ENCODE measurements at places on chromosomes 13 and 19. TPM values are rescaled to one million over a fixed set of nuclear protein-coding genes. Genes with fewer than 3 reads are reported as not detected.

Gene UQCRFS1
- total RNA-seq: 68.6 TPM

Gene SLC35E1
- 16.8 TPM for total RNA-seq

- DNase-seq: no peak
These were observed 61.8 kb downstream of the MBNL2 start for GRCh38 chr13:97283888-97284287.

DNA sequence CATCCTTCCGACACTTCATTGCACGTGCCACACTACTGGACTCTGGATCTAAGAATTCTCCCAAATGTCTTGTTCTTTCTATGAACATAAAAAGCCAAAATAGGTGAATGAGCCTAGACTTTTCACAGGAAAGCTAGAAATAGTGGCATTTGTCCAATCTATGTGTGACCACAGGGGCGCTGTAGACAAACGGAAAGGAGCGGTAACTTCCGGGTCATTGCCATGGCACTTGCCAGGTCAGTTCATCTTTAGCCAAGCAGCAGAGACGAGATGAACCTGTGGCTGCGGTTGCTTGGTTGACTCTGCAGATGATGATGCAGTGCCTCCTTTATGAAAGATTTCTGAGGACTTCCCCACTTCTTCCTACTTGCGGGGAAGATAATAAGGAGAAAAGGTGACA, 65.6 kb downstream of the ADGRE1 start:
- DNase-seq: no peak

- DNase-seq: peak; percentile 98
These were observed 16.9 kb downstream of the ZNF296 start for GRCh38 chr19:45059258-45059965.

DNA sequence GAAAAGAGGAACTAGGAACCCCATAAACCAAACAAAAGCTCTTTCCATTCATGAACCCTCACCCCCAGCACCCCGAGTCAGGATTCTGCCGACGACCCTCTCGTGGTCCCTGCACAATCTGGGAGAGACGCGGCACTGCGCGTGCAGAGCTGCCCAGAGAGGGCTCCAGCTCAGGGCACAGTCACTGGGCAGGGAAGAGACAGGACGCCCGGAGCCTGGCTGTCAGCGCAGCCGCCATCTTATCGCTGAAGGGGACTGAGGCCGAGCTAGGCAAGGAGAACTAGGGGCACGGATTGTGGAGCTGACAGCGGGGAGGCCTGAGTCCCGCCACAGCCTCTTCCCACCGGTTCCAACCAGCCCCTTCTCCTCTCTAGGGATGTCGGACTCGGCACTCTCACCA, 349 bp downstream of the ZNF98 start:
- DNase-seq: no peak

DNA sequence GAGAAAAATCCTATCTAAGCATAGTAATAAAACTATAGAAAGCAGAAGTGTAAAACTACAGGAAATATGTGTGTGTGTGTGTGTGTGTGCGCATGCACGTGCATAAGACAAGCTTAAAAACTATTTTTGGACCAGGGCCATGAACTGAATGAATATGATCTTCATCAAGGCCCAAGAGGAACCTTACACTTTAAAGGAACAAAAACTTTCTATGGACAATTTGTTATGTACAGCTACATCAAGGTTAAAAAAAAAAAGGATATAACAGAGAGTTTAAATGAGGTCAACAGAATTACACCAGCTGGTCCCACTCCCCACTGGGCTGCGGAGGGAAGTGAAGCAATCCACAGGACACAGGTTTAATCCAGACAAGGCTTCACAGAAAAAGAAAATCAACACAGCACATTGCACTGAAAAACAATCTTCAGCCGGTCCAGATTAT, 151.1 kb downstream of the LHFPL6 start:
- DNase-seq: no peak

GRCh38 chr13:95156208-95156607, 145.0 kb downstream of the ABCC4 start:
- peak; percentile 52 for DNase-seq

Gene LILRA5
- not detected for total RNA-seq

DNA sequence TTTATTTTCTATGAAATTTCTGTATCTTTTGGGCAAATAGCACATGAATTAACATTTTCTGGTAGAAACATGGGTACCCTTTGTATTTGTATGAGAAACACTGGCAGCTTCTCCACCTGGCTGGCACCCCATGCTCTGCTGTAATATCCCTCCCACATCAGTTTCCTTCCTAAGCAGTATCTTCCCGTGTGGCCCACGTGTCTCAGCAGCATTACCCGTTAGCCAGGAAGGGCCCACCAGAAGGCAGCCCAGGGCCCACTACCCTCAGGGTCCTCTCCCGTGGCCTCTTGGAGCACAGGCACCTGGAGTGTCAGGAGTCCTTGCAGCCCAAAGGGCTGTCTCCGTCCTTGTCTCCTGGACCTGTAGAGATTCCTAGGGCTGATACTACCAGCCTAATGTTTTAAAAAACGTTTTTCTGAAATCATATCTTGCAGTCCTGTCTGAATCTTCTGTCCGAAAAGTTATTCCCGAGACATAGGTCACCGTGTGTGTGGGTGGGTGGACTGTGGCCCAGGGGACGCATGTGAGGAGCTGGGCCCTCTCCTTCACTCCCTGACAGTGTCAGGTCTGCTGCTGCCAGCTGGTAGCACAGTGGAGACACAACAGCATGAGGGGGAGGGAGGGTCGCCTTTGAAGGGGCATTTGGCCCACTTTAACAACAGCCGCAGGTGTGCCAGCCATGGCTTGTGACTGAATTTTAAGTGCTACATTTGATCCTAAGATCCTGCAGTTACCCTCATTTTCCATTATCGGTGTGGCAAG, 22.0 kb upstream of the TEX29 start:
- DNase-seq: no peak

Gene ZNF730
- not detected for total RNA-seq

GRCh38 chr19:46081928-46082727, 41.3 kb upstream of the IGFL4 start:
- peak; percentile 86 for DNase-seq

Gene FAM83E
- 18.5 TPM for total RNA-seq

DNA sequence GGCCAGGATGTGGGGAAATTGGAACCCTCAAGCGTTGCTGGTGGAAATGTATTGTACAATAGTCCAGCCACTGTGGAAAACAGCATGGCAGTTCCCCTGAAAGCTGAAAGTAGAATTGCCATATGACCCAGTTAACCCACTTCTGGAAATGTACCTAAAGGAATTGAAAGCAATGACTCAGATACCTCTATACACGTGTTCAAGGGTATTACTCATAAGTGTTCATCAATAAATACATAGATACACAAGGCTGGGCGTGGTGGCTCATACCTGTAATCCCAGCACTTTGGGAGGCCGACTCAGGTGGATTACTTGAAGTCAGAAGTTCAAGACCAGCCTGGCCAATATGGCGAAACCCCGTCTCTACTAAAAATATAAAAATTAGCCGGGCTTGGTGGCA, 71.9 kb upstream of the IRS2 start:
- DNase-seq: no peak

- DNase-seq: no peak
These were observed 68.7 kb downstream of the SLC7A1 start for GRCh38 chr13:29526741-29527140.

GRCh38 chr19:33950091-33950750, 153.6 kb downstream of the KCTD15 start:
- no peak for DNase-seq

GRCh38 chr19:5805462-5806132, 730 bp downstream of the NRTN start:
- DNase-seq: peak; percentile 35

DNA sequence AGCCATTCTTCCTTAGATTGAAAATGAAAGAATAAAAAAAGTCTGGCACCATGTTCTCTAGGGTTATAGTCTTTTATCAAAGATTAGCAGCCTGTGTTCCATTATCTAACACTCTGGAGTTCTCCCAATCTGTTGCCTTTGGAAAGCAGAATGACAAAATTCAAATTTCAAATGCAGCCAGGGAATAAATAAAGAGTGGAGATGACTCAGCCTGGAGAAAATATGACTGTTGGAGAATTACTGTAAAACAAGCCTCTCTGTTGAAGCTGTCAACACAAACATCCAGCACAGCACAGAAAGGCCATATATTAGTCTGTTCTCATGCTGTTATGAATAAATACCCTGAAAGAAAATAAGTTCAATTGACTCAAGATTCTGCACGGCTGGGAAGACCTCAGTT, 650.5 kb upstream of the SLC10A2 start:
- DNase-seq: no peak

GRCh38 chr19:6103217-6103644, 7.1 kb downstream of the RFX2 start:
- no peak for DNase-seq

DNA sequence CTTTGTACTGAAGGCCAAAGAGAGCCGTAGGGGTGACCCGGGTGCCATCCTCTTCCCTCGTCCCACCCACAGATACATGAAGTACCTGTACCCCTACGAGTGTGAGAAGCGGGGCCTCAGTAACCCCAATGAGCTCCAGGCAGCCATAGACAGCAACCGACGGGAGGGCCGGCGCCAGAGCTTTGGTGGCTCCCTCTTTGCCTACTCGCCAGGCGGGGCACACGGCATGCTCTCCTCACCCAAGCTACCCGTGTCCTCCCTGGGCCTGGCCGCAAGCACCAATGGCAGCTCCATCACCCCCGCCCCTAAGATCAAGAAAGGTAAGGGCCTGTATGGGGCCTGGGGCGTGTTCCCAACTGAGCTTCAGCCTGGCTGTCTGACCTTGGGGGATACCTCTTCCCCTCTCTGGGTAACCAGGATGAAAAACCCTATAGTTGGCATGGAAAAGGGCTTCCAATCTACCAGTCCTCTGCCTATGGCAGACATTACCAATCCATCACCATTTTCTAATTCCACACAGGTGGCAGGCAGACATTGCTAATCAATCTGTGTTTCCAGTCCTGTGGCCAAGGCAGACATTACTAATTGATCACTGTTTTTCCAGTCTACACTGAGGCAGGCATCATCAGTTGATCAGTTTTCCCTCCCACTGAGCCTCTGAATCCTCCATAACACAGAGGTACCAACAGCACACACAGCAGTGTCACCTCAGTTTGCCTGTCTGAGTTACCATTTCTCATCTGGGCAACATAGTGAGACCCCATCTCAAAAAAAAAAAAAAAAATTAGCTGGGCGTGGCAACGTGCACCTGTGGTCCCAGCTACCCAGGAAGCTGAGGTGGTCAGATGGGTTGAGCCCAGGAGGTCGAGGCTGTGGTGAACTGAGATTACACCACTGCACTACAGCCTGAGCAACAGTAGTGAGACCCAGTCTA, 19.1 kb upstream of the WDR18 start:
- no peak for DNase-seq

DNA sequence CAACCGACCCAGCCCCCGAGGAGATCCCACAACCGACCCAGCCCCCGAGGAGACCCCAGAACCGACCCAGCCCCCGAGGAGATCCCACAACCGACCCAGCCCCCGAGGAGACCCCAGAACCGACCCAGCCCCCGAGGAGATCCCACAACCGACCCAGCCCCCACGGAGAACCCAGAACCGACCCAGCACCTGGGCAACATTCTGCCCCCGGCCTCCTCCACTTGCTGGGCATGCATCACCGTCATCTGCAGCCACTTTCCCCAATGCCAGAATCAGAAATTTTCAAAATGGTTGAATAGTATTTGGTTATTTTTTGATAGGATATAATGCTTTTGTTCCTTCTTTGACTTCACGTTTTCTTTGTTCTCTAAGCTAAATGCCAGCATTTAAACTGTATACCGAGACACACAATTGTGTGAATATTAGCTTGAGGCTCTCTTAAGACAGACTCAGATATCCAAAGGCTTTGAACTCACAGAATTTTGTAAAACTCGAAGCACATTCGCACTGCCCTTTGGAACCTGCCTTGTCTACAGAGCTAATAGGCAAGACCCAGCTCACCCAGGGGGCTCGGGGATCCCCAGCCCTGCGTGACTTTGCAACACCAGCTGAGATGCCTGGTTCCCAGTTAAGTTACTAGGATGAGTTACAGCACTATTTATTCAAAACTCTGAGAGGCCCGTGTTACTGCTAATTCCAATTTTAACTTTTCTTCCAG, 15.5 kb upstream of the RASA3 start:
- DNase-seq: no peak

DNA sequence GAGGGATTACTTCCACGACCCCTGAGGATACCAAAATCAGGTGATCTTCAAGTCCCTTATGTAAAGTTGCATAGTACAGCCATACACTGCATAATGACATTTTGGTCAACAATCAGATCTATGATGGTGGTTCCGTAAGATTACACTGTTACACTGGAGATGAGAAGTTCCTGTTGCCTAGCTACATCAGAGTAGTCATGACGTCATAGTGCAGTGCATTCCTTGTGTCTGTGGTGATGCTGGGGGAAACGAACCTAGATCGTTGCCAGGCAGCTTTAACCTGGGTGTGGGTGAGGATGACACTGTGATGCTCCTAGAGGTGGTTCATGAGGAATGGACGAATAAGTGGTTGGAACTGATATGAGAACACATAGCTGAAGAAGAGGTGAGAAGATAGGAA, 9.1 kb downstream of the ZNF610 start:
- DNase-seq: no peak

DNA sequence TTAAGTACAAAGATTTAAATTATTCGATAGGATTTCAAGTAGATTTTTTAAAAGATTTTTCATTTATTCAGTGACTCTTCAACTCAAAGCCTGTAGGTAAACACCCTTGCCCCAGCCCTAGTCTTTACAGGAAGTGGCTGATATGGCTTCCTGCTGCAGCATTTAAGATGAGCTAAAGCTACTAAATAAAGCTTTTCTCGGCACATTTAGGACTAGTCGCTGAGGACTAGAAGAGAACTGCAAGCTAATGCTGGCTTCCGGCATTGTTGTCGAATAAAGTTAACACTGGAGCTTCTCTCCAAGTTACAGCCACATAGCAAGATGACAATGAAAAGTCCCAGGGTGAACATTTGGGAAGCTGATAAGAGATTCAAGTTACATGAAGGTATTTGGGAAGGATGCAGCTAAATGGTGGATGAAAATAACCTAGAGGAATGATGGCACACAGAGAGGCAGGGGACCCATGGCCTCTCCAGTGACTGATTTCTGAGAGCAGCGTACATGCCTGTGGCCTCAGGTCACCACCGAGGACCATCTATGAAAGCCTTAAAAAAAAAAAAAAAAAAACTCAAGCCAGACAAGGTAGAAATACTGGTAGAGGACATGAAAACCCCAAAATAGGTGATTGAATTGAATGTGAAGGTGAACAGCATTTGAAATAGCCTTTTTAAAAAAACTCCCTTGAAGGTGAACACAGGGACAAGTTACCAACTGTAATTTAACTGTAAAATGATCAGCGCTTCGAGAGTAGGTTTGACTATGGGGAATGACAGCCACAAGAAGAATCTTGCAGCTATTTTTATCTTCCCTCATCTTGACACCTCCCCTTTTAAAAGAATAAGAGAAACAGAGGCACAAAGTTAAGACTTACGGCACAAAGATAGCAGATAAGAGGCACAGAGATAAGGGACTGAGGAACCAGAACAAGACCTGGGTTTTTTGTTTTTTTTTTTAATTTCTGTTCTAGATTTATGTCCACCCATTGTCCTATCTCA, 155.4 kb downstream of the DCT start:
- no peak for DNase-seq

Gene FGF21
- total RNA-seq: not detected

Gene ZDHHC20
- total RNA-seq: 63.2 TPM
